A673 (cell line): ENCODE measurements at places on chromosomes 16 and 17. TPM values are rescaled to one million over a fixed set of nuclear protein-coding genes. Genes with fewer than 3 reads are reported as not detected.

DNA sequence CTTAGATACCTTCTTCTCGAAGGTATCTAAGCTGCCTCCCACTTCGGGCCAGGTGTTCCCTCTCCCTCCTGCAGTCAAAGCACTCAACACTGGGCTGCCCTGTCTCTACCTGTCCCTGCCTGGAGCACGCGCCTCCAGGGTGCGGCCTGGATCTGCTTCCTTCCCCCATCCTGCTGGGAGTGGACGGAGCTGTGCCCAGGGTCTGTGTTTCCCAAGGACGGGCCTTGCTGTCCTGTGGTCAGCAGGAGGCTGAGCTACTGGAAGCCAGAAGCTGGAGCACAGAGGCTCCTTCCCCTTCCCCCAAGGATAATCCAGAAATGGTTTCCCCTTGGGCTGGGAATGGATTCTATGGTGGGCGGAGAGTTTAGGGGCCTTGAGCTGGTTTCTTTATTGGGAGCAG lies 16.7 kb downstream of the LLGL2 start:
- no peaks in the 10 kb centered on the region for H3K4me1 ChIP-seq
- no peaks in the 10 kb centered on the region for H3K36me3 ChIP-seq
- no peak overlapping the region for H3K4me3 ChIP-seq
- H3K27ac ChIP-seq = no peak overlapping the region
- no peak for DNase-seq

GRCh38 chr16:31451681-31452351 lies 7.5 kb upstream of the ARMC5 start:
- peak; percentile 80 for DNase-seq
- H3K27ac ChIP-seq = no peak overlapping the region
- no peaks in the 10 kb centered on the region for H3K27me3 ChIP-seq
- H3K4me1 ChIP-seq = peaks cover 47% of the 10 kb centered on the region

The OTOP3 gene
- total RNA-seq = not detected in 2 replicates

DNA sequence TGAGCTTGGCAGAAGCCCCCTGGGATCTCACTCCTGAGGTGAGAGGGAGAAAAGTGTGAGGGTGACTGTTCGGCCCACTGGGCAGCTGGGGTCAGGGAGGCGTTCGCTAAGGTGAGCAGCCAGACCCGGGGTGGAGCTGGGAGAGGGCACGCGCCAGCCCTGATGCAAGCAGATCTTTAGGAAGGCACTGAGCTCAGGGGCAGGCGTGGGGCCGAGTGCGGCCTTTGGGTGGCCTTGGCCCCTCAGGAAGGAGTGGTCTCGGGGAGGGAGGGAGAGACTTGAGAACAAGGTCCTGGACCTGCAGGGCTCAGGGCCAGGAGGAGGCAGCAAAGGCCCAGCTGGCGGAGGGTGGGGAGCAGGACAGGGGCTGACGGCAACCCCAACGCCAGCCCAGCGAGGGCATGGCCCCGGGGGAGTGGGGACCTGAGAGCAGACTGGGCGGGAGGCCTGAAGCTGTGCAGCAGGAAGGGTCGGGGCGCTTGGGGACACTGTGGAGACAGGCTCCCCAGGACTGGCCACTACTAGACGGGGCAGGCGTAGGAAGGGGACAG lies 14.5 kb upstream of the WDR45B start:
- peaks cover 8% of the 10 kb centered on the region for H3K4me1 ChIP-seq
- H3K4me3 ChIP-seq = no peak overlapping the region
